ENCODE measurements at places on chromosomes 16 and 17.

GRCh38 chr16:10635365-10636021 is 55.1 kb upstream of the EMP2 start:
- DNase-seq = no peak

DNA sequence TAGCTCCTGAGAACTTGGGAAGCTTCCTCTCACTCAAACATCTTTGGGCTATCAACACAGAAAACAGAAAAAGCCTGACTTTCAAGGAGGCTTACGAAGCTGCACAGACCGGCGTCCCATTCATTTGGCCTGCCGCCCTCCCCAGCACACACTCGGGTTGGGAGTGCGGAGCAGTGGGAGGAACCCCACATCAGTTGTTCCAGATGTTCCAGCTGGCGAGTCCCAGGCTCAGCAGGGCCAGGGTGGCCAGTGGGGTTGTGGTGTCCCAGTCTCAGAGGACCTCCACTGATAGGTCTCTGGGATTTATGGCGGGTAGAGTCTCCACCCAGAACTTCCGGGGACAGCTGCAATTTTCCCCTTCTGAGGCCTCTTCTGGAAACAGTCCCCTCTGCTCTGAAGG is 43.1 kb upstream of the DLX4 start:
- DNase-seq = no peak

DNA sequence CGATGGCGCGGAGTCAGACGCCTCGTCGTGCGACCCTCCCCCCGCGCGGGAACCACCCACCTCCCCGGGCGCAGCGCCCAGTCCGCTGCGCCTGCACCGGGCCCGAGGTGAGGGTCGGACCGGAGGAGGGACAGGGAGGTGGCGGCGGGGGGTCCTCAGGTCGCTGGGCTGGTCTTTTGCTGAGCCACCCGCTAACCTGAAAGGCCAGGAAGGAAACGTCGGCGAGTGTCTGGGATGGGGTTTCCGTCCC is 4.9 kb downstream of the TBX2 start:
- no peak for DNase-seq

GRCh38 chr17:72711521-72712310 is 380.8 kb downstream of the SLC39A11 start:
- no peak for DNase-seq

DNA sequence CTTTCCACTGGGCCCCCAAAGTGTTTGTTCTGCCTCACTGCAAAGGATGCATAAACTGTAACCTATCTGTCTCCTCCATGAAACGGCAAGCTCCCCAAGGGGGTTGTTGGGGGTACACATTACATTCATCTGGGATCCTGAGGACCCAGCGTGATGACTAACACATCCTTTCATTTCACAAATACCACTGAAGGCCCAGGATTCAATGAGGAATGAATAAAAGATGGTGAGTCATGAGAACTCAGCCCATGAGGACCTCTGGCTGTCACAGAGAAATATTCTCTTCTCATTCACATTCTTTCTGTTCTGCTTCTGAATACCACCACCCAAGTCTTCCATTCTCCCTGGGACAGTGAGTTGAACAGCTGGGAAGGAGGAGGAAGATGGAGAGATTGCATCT is 149.8 kb downstream of the RBFOX3 start:
- DNase-seq = no peak

- DNase-seq = no peak
Observed at GRCh38 chr16:86616906-86617305, 38.6 kb downstream of the FOXL1 start.

DNA sequence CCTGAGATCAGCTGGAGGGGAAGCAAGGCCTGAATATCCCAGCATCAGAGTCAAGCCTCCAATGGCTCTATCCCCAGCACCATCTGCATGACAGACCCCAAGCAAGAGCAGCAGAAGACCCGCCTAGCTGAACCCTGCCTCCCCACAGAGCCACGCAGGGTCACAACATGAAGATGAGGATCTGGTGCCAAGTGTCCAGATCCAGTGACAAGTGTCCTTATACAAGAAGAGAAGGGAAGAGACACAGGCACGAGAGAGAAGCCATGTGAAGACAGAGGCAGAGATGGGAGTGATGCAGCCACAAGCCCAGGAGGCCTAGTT is 28.9 kb downstream of the TNFRSF13B start:
- DNase-seq = no peak

GRCh38 chr16:19936441-19936840 is 51.8 kb upstream of the GPRC5B start:
- DNase-seq = no peak

- no peak for DNase-seq
Observed at GRCh38 chr16:63461248-63461841, 1425.1 kb upstream of the CDH8 start.

- DNase-seq = no peak
Observed at GRCh38 chr17:39679521-39680192, 8.2 kb downstream of the PGAP3 start.

DNA sequence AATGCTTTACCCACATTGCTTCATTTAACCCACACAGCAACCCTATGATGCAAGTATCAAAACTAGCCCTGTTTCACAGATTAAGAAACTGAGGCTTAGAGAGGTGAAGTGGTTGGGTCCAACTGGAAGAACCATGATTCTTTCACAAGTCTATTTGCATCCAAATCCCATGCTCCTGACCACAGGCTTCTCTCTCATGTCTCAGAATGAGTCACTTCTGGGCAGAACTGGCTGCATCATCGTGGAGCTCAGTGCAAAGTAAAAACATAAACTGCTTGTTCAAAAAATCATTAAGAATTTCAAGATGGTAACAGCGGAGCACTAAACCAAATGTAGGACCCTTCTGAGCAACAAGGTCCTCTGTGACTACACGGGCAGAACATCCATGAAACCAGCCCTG is 20.2 kb upstream of the CES1 start:
- no peak for DNase-seq

DNA sequence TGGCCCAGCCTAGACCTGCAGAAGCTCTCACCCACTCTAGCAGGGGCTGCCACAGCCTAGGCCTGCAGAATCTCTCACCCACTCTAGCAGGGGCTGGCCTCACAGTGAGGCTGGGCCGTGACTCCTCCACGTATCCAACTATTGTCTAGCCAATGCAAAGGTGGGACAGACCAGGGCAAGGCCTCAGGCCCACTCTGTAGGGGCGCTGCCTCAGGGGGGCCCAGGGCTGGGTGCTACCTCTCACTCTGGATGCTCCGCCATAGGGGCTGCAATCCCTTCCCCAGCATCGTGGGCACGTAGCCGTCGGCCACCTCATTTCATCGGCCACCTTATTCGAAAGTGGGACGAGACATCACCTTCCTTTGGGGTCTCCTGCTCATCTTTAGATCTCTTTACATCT is 51.7 kb downstream of the RPH3AL start:
- DNase-seq = no peak

GRCh38 chr17:54662978-54663876 is 237.4 kb upstream of the TOM1L1 start:
- no peak for DNase-seq

DNA sequence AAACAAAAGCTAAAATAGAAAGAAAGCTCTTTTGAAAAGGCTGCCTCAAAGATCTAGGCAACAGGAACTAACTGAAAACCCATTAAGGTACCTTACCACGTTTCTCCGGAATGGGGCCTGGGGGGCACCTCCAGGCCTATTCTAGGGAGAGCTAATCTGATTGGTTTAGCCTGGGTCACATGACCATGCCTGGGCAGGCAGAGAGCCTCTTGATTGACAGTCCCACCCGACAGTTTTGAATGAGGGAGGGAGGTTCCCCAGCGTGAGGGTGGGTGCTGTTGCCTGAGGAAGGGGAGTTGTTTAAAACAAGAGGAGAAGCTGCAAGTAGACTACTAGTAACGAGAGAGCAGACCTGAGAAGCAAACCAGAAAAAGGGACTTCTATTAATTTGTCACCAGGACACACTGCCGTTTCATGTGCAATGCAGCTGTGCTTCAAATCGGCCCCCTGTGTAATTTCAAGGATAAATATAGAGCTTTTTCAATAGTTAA is 143.4 kb upstream of the HS3ST2 start:
- DNase-seq = peak; percentile 61

GRCh38 chr17:59108400-59109102 is 1.9 kb upstream of the TRIM37 start:
- DNase-seq = no peak

DNA sequence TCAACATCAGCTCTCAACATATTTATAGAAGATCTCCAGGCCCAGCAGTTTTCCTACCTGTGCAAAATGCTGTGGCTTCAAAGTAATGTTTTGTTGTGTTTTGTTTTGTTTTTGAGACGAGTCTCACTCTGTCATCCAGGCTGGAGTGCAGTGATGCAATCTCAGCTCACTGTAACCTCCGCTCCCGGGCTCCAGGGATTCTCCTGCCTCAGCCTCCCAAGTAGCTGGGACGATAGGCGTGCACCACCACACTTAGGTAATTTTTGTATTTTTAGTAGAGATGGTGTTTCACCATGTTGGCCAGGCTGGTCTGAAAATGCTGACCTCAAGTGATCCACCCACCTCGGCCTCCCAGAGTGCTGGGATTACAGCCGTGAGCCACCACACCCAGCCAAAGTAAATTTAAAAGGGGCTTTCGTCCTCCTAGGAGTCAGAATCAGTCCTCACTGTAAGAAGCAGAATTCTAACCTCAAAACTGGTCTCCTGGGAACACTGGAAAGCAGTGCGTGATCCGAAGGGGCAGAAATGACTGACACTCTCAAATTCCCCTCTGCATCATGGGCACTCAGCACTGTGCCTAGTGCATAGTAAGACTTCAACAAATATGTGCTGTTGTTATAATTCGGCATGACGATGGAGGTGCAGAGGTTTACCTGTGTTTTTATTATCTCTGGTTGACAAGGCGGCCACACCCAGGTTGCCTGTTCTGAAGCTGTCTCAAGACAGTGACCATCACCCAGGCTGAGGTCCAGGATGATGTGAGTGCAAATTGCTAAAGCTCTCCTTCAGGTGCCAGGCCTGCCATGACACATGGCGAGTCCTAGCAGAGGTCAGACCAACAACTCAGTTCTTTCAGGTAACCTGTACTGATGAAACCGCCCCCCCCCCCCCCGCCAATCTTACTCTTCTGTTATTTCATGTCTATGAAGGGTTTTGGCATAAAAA is 59.8 kb downstream of the ADCY9 start:
- DNase-seq = no peak

GRCh38 chr16:79547085-79547484 is 53.5 kb downstream of the MAF start:
- DNase-seq = no peak

- DNase-seq = no peak
Observed at GRCh38 chr17:55446581-55447205, 25.1 kb upstream of the MMD start.

DNA sequence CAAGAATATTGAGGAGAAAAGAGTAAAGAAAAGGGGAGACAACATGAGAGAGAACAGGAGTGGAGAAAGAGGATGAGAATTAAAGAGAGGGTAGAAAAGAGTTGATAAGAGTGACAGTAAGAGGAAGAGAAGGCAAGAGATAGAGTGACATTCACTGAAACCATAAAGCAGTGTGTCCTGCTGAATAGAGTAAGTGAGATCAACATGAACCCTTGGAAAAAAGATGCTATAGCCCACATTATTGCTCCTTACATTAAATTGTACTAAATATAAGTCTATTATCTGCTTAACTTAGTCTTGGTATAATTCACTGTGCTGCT is 489.5 kb downstream of the SHISA9 start:
- no peak for DNase-seq

GRCh38 chr16:64481497-64481896 is 640.4 kb downstream of the CDH11 start:
- DNase-seq = no peak

- no peak for DNase-seq
Observed at GRCh38 chr16:12059216-12059769, 82.8 kb downstream of the SNX29 start.

DNA sequence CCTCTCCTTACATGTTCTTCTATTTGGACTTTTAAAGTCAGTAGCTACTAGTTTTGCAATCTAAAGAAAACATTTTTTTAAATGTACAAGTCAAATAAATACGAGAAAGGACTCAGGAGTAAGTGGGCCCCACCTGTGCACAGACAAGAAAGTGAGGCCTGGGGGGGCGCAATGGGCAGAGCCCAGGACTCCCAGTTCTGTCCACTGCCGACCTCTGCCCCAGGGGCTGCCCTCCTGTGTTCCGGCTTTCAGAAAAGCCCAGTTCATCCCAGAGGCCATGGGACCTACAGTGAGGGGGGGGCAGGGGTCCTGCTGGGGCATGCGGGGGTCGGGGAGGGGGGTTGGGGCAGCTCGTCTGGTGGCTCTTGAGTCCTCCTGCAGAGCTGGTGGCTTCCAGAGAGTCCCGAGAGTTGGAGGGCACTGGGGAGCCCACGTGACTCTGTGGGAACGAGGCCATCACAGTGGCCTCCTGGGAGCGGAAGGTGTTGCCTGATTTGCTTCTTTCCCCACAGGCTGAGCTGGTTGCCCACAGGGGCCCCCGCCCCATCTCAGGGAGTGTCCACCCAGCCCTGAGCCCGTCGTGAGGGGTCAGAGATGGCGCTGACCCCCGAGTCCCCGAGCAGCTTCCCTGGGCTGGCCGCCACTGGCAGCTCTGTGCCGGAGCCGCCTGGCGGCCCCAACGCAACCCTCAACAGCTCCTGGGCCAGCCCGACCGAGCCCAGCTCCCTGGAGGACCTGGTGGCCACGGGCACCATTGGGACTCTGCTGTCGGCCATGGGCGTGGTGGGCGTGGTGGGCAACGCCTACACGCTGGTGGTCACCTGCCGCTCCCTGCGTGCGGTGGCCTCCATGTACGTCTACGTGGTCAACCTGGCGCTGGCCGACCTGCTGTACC is 2.4 kb downstream of the UTS2R start:
- no peak for DNase-seq

DNA sequence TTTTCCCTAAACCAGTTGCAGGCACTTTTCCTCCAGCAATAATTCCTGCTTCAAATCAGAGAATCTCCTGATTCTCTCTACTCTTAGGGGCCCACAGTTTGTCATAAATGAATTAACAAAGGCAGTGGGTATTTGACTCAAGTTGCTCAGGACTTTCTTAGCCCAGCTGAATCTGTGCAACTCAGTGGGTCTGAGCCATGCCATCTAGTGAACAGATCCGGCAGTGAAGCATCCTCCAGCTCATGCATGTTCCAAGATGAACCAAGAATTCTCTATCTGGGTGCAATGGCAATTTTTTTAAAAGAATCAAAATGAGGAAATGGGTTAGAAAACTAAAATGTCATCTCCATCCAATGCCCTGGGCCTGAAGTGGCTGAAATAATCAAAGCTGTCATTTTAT is 575.2 kb upstream of the CDH11 start:
- DNase-seq = no peak

DNA sequence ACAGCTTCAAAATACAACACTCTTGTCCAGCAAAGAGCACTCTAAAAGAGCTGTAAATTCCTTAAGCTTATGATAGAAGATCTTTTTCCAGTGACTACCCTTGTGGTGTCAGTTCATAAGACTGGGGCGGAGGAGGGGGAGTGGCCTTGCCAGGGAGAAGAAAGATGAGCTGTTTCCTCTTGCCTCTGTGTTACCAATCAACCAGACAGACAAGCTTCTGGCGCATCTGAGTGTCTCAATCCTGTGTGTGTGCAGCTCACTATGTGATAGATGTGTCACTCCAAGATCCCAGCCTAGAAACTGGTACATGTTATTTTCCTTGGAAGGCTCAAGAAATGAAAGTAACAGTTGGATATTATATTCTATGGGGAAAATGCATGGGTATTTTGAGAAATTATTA is 167.4 kb upstream of the CACNG3 start:
- DNase-seq = no peak

Data from GM13977 (cell line).